ENCODE measurements at places on chromosomes 3 and 15. TPM values are rescaled to one million over a fixed set of nuclear protein-coding genes. Genes with fewer than 3 reads are reported as not detected.

- no peak for DNase-seq
Observed at GRCh38 chr15:101115393-101115785, 136.5 kb downstream of the CHSY1 start.

GRCh38 chr3:162170581-162170980 is 674.0 kb downstream of the OTOL1 start:
- DNase-seq = no peak

DNA sequence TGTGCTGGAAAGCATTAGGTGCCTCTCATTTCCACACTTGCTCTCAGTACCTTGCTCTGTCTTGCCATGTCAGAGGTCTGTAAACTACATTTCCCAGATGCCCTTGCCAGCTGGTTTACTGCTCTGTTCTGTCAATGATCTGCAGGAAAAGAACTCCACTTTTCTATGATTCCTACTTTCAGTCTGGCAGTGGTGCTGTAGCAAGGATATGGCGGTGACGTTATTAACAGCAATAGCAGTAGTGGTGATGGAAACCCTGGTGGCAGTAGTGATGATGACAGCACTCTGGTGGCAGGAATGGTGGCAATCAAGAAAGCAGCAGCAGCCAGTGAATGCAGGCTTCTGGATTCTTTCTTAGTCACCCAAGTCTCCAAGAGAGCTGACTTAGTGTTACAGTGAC is 665.2 kb downstream of the DIPK2A start:
- no peak for DNase-seq

Gene ATP13A5
- not detected for total RNA-seq

Gene IL16
- 21.6 TPM for total RNA-seq

Gene GRM2
- 0.59 TPM for total RNA-seq

DNA sequence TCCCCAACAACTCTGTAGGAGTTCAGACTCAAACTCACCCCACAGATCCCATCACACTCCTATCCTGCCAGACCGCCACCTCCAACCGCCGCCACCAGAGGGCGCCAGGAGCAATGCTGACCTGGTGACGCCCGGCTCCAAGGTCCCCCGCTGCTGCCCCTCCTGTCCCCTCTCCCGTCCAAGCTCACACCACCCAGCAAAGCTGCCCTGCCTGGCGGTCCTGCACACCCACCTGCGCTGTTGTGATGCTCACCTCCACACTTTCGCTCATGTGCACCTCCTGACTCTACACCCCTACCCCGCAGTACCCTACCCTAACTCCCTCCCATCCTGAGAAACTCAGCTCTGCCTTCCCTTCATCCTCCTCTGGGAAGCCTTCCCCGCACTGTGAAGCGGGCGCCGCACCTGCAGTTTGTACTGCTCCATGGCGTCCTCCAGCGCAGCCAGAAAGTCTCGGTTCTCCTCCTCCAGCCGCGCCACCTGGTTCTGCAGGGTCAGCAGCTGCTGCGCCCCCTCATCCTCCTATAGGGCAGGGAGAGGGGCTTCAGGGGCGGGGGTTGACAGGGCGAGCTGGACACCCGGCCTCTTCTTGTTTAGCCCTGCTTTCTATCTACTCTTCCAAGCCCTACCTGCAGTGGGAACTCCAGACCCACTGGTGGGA is 7.9 kb downstream of the KIF7 start:
- peak; percentile 72 for DNase-seq

DNA sequence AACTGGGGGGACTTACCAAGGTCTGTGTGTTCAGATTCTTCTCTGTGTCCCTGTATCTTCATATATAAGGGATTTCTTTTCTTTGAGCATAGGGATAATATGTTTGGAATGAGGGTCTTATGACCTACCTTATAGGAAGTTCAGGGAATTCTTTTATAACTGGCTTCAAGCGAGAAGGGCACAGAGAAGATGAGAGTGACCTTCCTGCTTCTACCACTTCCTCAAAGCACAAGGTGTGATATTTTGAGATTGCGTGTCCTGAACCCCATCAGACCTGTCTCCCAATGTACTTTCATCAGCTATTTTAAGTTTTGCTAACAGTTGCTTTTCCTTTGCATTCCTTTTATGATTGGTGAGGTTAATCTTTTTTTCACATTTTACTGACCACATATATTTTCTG is 3.1 kb upstream of the PSMD6 start:
- no peak for DNase-seq

DNA sequence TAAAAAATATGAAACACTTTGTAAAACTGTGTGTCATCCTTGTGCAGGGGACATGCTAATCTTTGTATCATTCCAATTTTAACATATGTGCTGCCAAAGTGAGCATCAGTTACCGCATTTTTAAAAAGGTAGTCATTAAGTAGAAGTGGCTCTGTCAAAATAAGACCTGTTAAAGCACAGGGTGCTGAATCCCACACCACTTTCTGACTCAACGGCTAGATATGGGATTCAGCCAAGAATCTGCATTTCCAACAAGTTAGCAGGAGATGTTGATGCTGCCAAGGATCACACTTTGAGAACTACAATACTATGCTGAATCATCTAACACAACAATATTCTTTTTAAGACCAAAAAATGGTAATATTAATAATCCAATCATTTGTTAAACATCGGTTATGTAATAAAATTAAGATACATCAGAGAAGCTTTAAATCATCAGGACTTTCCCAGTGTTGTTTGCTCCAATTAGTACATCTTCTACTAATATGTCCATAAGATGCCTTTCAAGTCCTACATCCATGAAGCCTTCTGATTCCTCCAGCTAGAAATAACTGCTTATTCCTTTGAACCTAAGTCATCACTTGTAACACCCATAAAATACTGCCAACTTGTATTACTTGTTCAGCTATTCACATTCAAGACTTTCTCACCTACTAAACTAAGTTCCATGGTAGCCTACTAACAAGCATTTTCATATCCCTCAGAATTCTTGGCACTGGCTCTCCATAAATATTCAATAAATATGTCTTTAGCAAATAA is 71.1 kb downstream of the TBL1XR1 start:
- DNase-seq = no peak

GRCh38 chr3:104992676-104993075 is 374.0 kb upstream of the ALCAM start:
- DNase-seq = no peak

- DNase-seq = no peak
Observed at GRCh38 chr3:154243353-154243752, 80.9 kb downstream of the DHX36 start.

DNA sequence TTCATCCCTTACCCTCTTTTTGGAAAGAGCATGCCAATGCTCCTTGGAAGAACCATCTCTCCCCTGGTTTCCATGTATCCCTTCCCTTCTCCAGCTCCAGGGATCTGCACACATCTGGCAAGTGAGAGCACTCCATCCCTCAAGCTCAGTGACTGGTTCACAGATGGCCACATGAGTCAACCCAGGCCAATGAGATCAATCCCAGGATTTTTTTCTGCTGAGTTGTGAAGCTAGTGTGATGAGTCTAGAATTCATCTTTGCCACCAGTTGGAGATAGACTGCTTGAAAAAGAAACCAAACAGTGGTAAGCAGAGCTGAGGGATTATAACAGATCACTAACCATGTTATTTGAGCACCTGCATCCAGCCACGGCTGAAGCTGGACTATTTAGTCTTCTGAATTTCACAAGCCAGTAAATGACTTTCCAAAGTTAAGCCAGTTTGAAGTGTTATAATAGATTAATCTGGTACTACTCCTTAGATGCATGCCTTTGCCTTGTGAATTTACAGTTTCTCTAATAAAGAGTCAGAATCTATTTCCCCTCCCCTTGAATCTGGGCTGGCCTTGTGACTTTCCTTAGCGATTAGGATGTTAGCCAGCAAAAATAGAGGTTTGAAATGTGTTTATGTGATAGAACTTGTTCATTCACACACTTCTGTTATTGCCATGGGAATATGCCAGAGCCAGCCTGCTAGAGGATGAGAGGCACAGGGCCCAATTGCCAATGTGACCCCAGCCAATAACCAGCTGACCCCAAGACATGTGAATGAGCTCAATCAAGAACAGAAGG is 159.8 kb downstream of the WNT5A start:
- no peak for DNase-seq

DNA sequence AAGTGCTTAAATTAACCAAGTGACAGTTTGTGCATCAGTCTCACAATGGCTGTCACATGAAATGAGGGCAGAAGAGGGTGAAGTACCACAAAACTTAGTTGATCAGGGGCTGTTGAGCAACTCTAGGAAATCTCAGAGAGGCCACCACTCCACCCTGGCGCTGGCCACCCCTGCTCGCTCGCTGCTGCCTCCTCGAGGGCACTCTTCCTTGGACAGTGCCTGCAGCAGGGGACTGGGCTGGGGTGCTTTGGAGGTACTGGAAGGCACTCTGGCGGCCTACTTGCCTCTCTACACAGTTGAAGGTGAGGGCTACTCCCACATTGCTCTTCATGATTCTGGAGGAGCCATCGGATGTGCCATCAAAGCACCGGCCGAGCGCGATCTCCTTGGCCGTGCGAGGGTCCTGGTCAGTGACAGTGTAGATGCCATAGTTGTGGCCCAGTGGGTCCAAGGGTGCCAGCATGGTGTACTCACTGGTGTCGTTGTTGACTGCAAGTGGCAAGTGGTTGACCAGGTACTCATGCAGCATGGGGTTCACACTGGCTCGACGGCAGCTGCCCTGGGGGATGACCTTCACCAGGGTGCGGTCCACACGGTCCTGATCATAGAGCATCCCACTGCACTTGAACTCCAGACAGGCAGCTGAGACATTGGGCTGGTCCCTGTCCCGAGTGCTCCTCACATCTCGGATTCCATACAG is 11.6 kb upstream of the CLPX start:
- DNase-seq = no peak

DNA sequence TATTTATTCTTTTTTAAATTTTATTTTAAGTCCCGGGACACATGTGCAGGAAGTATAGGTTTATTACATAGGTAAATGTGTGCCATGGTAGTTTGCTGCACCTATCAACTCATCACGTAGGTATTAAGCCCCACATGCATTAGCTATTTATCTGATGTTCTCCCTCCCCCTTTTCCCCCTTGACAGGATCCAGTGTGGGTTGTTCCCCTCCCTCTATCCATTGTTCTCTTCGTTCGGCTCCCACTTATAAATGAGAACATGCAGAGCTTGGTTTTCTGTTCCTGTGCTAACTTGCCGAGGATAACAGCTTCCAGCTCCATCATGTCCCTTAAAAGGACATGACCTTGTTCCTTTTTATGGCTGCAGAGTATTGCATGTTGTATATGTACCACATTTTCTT is 220.3 kb downstream of the OCA2 start:
- DNase-seq = no peak

DNA sequence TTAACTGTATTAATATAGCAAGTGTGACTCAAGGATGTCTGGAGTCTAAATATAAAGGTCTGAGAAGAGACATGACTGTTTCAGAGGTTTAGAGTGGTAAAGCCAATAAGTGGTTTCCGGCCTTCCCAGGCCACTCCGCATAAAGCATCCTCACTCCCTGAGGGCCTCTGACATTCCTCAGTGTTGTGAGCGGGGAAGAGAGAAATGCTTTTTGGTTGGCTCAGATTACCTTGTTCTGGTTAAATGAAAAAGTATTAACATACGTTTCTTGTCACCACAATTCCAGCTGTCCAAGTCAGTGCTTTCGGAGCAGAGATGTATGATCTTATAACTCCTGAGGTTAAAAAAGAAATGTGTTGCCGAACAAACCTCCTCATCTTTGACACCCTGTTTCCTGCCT is 103.8 kb downstream of the RBMS3 start:
- DNase-seq = peak; percentile 34

- no peak for DNase-seq
Observed at GRCh38 chr3:7752005-7752404, 749.6 kb upstream of the LMCD1 start.

DNA sequence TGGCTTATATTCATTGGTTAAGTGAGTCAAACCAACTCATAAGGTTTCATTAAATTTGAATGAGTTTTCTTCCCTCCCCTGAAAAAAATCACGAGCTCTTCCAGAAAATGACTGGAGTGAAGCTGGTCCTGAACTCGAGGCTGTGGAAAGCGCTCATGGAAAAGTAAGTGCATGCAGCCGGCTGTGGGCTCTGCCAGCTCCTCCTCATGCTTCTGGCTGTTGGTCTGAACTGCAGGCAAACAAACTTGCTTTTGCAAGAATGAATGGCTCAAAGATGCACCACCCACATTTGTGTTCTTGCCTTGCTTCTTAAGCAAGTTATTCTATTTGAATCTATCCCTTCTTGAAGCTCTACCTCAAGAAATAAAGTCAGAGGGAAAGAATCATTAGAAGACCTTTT is 6.2 kb downstream of the ETV5 start:
- DNase-seq = no peak

DNA sequence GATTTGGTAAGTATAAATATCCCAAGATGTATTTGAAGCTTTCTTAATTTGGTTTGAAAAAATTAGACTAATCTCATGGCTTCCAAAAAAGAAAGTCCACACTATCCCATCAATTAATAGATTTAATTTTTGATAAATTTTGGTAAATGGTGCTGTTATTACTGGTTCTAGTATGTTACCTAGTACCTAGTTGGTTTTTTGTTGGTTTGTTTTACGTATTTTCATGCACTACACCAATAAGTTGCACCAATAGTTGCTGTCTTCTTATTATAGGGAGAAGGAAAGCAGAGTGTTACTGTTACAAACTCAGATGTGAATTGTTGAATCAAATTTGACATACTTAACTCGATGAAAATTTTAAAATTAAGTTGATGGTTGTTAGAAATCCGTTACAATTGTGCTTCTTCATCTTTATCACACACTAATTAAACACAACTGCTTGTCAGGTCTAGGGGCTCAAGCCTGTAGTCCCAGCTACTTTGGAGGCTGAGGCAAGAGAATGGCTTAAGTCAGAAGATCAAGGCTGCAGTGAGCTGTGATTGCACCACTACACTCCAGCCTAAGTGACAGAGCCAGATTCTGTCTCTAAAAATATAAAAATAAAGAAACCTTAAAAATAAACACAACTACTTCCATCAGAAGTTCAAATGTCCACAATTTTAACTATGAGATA is 23.1 kb upstream of the MBNL1 start:
- no peak for DNase-seq

DNA sequence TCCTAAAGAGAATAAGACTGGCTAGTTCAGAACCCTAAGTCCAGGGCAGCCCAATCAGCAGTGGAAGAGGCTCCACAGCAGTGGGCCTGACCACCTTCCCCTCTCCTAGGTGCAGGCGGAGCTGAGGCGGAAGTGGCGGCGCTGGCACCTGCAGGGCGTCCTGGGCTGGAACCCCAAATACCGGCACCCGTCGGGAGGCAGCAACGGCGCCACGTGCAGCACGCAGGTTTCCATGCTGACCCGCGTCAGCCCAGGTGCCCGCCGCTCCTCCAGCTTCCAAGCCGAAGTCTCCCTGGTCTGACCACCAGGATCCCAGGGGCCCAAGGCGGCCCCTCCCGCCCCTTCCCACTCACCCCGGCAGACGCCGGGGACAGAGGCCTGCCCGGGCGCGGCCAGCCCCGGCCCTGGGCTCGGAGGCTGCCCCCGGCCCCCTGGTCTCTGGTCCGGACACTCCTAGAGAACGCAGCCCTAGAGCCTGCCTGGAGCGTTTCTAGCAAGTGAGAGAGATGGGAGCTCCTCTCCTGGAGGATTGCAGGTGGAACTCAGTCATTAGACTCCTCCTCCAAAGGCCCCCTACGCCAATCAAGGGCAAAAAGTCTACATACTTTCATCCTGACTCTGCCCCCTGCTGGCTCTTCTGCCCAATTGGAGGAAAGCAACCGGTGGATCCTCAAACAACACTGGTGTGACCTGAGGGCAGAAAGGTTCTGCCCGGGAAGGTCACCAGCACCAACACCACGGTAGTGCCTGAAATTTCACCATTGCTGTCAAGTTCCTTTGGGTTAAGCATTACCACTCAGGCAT is 33.7 kb downstream of the VIPR1 start:
- no peak for DNase-seq
